Sigmoid colon (tissue), 7 donors: ENCODE measurements at places on chromosomes 7 and 10. TPM values are rescaled to one million over a fixed set of nuclear protein-coding genes. Genes with fewer than 3 reads are reported as not detected.

PCGF6 gene
- 18.2 TPM for total RNA-seq

CDK6 gene
- total RNA-seq: 23.3 TPM

SPDYE2B gene
- not detected for total RNA-seq

GRCh38 chr10:46560381-46560780, 3.9 kb upstream of the GPRIN2 start:
- DNase-seq: peak; percentile 57

DNA sequence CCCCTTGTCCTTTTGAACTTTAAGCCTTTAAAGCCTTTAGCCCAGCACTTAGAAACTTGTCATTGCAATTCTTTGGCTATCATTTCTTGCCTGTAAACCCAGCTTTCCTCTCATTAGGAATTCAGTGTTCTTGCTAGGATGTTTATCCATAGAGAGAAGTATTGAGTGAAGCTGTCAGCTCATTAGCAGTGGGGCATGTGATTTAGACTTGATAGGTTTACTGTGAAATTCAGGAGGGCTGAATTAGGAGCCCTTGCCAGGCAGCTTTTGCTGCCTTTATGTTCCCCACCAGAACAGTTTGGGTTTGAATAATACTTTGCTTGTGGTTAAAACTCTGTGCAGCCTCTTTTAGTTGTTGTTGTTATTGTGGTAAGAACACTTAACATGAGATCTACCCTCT, 39.5 kb downstream of the LHFPL3 start:
- DNase-seq: no peak

- DNase-seq: no peak
Observed at GRCh38 chr7:5670183-5670935, 111.1 kb downstream of the RNF216 start.

- no peak for DNase-seq
Observed at GRCh38 chr7:386385-386784, 96.4 kb downstream of the FOXL3 start.
